ENCODE measurements at places on chromosomes 13 and 19.

- DNase-seq = no peak
Measured at GRCh38 chr19:17719730-17720400, 585 bp downstream of the MAP1S start.

DNA sequence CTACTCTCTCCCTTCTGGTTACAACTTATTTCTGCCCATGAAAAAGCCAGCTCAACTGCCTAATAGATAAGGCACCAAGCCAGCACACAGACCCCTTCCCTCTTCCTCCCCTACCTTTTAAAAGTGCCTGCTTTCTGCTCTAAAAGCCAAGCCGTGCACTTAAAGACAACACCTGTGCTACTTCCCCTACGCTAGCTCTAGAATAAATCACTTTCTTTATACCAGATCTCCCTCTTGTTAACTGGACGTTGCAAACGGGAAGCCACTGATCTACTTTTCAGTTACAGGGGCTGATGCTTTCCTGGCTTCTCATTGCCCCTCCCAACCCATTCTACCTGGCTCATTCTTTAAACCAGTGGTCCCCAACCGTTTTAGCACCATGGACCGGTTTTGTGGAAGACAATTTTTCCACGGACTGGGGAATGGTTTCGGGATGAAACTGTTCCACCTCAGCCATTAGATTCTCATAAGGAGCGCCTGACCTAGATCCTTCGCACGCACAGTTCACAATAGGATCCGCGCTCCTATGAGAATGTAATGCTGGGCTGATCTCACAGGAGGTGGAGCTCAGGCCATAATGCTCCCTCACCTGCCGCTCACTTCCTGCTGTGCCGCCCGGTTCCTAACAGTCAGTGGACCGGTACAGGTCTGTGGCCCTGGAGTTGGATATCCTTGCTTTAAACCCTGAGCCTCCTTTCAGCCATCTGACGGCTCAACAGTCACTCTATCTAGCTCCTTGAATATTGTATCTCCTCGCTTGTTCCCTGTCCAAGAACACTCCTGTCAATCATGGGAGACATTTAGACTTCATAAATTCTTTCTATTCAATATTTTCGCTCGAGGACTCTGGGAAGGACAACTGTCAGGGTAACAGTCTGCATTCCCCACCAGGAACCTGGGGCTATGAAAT lies 841 bp upstream of the ZNF223 start:
- DNase-seq = no peak

DNA sequence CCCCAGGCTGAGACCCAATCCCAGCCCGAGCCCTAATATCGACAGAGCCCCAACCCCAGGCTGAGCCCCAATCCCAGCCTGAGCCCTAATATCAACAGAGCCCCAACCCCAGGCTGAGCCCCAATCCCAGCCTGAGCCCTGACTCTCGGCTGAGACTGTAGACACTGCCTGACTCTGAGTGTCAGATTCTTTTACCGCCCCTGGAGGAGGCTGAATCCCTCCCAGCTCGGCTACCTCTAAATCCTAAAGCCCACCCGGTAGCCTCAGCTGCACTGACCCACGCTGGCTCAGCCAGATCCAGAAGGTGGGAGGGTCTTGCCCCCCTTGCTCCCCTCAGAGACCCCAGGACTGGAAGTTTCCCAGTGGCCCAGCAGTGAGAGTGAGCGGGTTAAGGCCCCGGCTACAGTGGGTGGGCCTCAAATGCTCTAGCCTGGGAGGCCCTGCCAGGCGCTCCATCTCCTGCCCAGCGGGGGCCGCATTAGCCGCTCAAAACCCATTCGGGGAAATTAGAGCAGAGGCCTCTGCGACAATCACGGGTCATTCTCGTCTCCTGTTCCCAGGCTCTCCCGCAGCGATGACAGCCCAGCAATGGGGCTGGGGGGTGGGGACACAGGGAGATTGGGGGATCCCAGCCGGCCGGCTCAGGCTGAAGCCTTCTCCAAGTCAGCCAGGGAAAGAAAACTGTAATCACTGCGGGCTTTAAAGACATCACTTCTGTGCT lies 43.8 kb downstream of the ZNRF4 start:
- no peak for DNase-seq

- no peak for DNase-seq
Measured at GRCh38 chr19:46269101-46269500, 27.7 kb upstream of the HIF3A start.

GRCh38 chr13:112333756-112334543 lies 42.2 kb upstream of the SPACA7 start:
- no peak for DNase-seq

DNA sequence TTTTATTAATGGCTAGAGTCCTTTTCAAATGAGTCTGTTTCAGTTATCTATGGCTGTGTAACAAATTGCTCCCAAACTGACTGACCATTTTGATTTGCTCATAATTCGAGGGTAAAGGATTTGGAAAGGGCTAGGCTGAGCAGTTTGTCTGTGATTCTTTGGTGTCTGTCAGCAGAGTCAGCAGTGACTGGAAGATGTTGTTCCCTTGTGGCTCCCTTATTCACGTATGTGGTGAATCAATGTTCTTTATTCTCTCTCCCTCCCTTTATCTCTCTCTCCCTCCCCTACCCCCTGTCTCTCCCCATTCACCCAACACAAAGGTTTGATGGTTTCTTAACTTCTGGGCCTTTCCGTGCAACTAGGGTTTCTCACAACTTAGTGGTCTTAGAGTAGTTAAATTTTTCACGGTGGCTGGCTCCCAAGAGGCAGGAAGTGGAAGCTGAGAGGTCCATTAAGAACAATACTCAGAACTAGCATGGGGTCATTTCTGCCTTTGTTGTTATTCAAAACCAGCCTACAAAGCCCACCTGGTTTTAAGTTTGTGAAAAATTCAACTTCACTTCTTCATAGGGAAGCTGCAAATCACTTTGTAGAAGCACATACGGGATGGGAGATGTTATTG lies 772.5 kb upstream of the SLITRK1 start:
- no peak for DNase-seq

DNA sequence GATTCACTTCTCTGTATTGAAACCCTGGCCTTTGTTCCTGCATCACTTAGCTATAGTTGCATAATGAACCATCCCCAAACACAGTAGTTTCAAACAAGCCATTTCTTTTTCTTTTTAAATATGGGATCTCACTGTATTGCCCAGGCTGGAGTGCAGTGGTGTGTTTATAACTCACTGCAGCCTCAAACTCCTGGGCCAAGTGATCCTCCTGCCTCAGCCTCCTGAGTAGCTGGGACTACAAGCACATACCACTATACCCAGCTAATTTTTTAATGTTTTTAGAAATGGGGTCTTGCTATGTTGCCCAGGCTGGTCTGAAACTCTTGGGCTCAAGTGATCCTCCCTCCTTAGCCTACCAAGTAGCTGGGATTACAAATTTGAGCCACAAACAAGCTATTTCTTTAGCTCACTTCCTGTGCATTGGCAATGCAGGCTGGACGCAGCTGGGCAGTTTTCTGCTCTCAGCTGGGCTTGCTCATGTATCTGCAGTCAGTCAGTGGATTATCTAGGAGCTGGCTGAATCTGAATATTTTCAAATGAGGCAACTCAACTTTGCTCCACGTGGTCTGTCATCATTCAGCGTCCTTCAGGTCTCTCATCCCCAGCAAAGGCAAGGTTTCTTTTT lies 49.5 kb upstream of the SIN3B start:
- DNase-seq = no peak

DNA sequence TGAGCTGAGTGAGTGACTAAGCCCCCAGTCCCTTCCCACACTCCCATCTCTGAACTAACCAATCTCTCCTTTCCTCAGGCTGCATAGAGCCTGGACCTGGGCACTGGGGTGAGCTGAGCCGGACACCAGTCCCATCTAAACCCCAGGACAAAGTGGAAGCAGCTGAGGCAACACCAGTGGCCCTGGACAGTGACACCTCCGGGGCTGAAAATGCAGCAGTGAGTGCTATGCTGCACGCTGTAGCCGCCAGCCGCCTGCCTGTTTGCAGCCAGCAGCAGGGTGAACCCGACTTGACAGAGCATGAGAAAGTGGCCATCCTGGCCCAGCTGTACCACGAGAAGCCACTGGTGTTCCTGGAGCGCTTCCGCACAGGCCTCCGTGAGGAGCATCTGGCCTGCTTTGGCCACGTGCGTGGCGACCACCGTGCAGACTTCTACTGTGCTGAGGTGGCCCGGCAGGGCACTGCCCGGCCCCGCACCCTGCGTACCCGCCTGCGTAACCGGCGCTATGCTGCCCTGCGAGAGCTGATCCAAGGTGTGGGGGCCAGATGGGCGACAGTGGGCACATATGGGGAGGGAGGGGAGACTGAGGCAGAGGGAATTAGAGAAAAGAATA lies 6.4 kb downstream of the CCDC97 start:
- no peak for DNase-seq

DNA sequence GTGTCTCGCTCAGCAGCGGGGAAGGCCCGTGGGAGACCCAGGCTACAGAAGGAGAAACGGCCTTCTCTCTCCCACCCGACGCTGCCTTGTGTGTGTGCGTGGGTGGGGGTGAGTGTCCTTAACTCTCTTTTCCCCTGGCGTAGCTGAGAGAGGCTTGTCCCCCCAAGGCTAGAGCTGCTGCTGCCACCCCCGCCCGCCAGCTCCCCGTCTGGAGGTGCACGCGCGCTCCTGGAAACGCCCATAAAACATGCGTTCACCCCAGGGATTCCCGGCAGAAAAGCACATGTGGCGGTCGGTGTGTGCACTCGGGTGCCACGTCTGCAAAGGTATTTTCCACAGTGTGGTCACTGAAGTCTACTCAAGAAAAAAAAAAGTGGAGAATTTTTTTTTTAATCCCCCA lies 36.1 kb downstream of the GADD45B start:
- DNase-seq = no peak

DNA sequence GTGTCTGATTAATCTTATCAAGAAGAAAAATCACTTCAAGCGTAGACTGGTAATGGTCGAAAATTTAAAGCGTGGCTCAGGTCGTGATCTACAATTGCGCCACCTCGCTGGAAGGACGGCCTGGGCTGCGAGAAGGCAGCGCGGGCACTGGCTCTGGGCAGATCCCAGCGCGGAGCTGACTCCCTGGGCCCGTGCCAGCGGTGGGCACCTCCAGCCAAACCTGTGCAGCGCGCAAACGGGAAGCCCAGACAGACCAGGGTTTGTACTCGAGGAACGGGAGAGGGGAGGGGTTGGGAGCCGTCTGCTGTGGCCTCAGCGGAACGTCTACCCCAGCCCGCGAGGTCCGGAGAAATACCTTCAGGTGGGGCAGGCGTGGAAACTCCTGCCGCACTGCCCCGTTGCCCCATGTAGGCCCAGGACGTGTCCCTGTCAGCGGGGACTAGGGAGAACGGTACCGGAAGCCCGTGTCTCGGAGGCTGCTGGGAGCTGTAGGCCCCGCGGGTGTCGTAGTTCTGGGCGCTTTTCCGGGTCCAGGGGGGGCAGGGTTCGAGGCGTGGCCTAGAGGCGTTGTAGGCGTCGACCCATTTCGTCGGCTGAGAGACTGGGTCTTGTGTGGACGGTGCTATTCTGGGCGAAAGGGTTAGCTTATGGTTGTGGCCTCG lies 21.1 kb downstream of the ZNF274 start:
- no peak for DNase-seq

GRCh38 chr13:30158774-30159445 lies 148.4 kb downstream of the KATNAL1 start:
- DNase-seq = no peak

- DNase-seq = no peak
Measured at GRCh38 chr13:19961924-19962323, 3.4 kb downstream of the ZMYM2 start.

- DNase-seq = no peak
Measured at GRCh38 chr13:101026736-101027398, 352.3 kb upstream of the TMTC4 start.

DNA sequence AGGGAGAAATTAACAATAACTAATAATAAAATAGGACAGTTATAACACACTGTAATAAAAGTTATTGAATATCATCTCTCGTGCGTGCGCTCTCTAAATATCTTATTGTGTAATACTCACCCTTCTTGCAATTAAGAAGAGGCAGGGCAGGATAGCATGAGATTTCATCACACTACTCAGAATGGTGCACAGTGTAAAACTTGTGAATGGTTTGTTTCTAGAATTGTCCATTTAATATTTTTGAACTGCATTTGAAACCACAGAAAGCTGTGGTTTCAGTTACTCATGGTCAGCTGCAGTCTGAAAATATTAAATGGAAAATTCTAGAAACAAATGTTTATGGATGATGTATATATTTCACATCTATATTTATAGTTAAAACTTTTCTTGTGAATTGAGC lies 161.1 kb downstream of the DCT start:
- no peak for DNase-seq

- DNase-seq = no peak
Measured at GRCh38 chr13:111916201-111916600, 150.7 kb upstream of the SOX1 start.

DNA sequence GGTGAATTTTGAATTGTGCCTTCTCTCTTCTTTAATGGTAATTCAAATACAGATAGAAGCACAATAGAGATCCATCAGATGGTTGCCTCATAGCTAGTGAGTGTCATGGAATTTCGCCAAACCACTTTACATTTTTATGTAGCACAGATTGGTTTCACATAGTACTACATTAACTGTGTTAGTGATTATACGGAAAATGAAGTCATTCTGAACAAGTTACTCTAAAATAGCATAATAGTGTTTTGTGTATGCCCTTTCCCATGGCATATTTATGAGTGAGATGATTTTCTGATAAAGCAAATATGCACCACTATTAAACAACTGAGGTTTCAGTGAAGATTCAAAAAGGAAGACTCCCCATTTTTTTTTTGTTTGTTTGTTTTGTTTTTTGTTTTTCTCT lies 1623.5 kb downstream of the PCDH9 start:
- no peak for DNase-seq

DNA sequence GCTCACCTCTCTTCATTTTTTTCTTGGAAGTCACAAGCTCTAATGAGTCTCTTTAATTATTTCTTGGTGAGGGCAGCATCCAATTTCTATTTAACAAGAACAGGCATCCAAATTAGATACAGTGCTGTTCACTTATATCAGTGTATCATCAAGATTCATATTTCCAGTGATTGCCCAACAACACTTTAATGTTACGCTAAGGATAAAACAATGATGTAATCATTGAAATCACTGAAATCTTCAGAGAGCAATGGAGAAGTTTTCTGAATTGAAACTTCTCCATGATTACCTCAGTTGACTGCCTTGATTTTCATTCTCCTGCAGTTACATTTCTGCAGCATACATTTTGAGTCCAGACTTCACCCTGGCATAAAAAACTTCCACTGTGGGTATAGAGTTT lies 17.1 kb upstream of the LRCH1 start:
- no peak for DNase-seq

All from stimulated activated CD4-positive, alpha-beta T cell treated with anti-CD3 and anti-CD28 coated beads, Interleukin-12 subunit alpha, Interleukin-12 subunit beta, amount 100 ng/mL, for 24 hours (primary cell).